ENCODE measurements at places on chromosomes 13 and 19.

GRCh38 chr13:103866048-103866447 is 799.8 kb upstream of the SLC10A2 start:
- no peak for DNase-seq

GRCh38 chr19:33441828-33442227 is 68.3 kb downstream of the CEBPG start:
- peak; percentile 3 for DNase-seq

DNA sequence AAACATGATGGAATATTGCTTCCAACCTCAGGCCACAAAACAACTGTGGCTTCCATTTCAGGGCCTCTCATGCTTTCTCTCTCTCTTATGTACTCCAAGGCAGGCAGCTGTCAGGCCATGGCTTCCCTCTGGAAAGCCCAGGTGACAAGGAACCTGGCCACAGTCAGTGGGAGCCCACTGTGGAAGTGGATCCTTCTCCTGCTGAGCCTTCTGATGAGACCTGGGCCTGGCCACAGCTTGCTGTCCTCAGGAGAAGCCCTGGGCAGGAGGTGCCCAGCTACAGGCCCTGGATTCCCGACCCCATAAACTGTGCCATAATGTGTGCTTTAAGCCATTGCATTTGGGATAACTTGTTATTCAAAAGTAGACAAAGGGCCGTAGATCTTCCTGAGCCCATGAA is 71.2 kb downstream of the SPACA7 start:
- no peak for DNase-seq

DNA sequence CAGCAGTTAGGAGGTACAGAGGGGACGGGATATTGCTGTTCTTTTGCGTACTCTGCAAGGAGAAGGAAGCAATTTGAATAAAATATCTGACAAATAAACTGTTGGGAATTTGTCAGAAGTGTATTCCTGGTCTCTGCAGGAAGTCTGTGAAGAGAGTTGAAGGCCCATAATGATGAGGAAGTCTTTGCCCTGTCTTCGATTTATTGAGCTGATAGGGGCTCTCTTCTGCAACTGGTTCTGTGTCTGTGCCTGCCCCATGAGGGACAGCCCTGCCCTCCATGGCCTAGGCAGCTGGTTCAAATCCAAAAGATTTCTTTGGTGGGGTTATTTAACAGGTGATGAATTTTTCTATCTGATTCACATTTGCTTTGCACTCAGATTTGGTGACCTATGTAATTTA is 339.7 kb upstream of the EDNRB start:
- DNase-seq, result no peak

Measured in lower lobe of right lung (tissue), 2 donors.